Karpas-422 (cell line): ENCODE measurements at places on chromosomes 3 and 15.
A peak's percentile ranks its signal among the peaks of the same experiment; 100 is the strongest.

- no peak for DNase-seq
These were observed 46.8 kb downstream of the CHDH start for GRCh38 chr3:53799338-53799865.

GRCh38 chr3:120284747-120285507 is at the start of gene GPR156:
Gene GPR156, minus strand, starts transcription at chr3:120285222. Its CDS starts 41,124 bp downstream, at chr3:120244098.
- DNase-seq = no peak

DNA sequence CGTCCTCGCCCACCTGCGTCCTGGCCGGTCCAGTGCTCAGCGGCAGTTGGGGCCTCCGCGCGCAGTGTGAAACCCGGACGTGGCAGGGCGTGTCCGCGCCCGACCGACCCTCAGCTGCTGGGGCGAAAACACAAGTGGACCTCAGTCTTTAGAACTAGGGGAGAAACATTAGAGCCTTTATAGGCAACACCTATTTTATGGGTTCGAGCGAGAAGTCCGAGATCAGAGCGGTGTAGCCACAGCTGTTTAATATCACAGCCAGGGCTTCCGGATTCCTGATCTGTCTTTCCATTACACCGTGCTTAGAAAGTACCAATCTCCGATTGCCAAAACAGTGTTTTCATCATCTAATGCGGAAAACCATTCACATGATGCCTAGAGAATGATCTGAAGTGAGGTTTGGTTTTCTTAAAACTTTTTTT is 506 bp downstream of the RAD51 start:
- peak; percentile 73 for DNase-seq

DNA sequence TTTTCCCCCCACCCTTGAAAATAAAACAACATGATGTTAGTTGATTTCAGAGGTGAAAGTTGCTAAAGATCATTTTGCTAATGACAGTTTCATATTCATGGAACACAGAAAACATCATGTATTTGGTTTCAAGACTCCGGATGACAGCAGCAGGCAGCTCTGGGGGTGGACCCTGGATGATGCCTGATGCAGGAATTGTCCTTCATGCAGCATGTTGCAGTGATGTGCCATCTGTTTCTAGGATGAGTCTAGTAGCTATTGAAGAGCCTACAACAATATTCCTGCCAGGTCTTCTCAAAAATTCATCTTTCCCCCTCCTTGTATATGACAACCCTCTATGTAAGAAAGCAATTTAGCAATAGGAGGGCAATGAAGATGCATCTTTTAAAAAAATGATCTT is 108.3 kb downstream of the SV2B start:
- no peak for DNase-seq

GRCh38 chr15:63849906-63850305 is 16.2 kb upstream of the HERC1 start:
- DNase-seq = no peak

GRCh38 chr3:151276687-151277042 is 1.7 kb downstream of the P2RY14 start:
- no peak for DNase-seq

GRCh38 chr15:71632576-71633195 is 177.7 kb upstream of the NR2E3 start:
- no peak for DNase-seq

GRCh38 chr3:13543253-13543652 is 5.7 kb upstream of the FBLN2 start:
- DNase-seq = no peak

DNA sequence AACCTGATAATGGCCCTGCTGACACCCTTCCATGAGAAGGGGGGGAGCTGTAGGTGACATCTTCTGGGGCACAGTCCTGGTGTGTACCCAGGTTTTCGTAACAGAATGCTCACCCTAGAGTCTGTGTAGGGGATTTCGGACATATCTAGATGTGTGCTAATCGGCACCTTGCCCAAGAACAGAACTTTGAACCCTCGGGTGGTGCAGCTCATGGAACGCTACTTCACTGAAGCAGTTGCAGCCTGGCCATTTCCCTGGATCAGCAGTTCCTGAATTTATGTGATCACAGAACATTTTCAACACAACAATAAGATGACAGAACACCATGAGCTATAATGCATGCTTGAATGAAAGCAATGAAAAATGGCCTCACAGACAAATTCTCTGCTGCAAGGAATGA is 57.5 kb upstream of the MUC13 start:
- no peak for DNase-seq

DNA sequence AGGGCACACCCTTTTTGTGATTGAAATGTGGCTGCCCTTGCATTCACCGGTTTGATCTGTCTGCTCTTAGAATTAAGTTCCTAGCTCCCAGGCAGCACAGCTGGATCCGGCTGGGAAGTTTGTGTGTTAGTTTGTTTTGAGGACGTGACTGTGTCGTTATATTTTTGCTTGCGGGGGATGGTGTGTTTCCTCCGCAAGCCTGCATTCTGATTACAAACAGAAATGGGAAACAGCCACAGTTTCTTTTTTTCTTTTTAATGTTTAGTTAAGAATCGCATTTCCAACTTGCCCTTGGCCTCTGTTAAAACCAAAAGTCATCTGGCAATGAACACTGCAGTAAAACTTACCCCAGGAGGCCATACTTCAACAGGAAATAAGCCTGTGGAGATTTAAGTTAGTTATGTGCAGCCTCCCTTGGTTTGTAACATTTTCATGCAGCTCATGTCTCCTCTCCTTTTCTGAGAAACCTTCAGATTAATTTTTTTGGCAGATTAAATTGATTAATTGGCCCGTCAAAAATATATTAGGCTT is 888 bp downstream of the TMOD3 start:
- peak; percentile 43 for DNase-seq

GRCh38 chr15:78915341-78916087 is 29.3 kb downstream of the CTSH start:
- DNase-seq = no peak

GRCh38 chr3:19815805-19816204 is 118.2 kb downstream of the EFHB start:
- no peak for DNase-seq

DNA sequence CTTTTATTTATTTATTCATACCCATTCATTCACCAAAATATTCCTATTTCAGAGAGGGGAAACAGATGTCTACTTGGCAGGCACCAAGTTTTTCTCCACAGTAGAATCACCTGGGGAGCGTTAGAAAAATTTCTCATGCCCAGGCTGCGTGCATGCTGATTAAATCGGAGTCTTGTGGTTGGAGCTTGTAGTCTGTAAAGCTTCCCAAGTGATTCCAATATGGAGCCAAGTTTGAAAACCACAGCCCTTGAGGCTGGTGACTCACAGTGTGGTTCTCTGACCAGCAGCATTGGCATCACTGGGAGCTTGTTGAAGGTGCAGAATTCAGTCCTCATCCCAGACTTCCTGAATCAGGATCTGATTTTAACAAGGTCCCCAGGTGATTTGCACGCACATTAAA is 49.7 kb downstream of the PDHB start:
- no peak for DNase-seq

DNA sequence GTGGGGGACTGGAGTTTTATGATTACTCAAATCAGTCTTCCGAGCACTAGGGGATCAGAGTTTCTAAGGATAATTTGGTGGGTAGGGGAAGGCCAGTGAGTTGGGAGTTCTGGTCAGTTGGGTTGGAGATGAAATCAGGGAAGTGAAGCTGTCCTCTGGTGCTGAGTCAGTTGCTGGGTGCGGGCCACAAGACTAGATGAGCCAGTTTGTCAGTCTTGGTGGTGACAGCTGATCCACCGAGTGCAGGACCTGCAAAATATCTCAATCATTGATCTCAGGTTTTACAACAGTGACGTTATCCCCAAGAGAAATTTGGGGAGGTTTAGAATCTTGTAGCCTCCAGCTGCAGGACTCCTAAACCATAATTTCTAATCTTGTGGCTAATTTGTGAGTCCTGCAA is 249.4 kb downstream of the FAM43A start:
- DNase-seq = no peak

DNA sequence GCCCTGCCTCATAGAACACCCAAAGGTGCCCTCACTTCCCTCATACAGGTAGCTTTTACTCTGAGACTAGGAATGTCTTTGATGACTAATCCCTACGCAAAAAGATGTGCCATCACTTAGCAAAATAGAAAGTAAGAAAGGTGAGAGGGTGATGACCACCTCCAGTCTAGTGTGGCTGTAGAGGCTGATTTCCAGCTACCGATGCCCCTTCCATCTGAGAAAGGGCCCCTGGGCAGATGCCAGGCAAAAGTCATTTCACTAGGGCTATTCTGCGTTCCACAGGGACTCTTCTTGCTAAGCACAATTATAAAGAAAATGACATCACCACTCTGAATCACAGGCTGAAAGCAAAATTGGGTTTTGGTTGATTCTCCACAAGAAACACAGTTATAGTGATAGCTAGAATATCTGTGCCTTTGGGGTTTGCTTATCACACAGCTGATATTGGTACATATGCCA is 77.4 kb downstream of the RBPMS2 start:
- no peak for DNase-seq

DNA sequence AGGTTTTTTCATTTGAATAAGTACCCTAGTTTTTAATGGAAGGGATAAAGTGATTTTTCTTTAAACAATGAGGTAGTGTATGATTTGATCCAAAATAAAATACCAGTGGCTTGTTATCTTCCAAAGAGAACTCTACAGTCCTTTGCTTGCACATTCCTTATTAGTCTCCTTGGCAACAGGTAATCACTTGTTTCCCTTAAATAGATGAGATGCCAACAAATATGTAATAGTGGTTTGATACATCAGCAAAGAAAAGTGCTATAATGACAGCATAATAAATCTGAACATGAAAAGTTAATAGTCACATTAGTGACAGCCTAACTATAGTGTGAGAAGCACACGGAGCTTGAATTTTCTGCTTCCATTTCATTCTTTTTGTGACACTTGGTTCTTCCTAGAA is 360.2 kb downstream of the ZNF385D start:
- DNase-seq = no peak

GRCh38 chr15:92521624-92522008 is 127.9 kb downstream of the ST8SIA2 start:
- peak; percentile 79 for DNase-seq

GRCh38 chr3:150110097-150110496 is 139.4 kb upstream of the PFN2 start:
- DNase-seq = no peak

- DNase-seq = no peak
These were observed 23.8 kb downstream of the ARHGEF26 start for GRCh38 chr3:154144825-154145465.

DNA sequence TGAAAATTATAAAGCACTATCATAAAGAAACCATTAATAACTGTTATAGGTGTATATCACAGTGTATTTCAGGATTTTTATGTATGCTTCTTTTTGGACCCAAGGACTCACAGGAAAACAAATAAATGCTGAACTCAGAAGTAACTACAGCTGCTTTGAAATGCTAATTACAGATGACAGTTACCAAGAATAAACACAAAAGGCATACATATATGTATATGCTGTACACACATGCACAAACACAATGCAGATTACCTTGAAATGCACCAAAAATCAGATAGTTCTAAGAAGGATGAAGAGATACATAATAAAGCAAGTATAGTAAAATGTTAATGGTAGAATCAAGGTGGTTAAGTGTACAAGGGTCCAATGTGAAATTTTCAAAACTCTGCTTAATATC is 52.2 kb downstream of the ZNF280D start:
- no peak for DNase-seq

DNA sequence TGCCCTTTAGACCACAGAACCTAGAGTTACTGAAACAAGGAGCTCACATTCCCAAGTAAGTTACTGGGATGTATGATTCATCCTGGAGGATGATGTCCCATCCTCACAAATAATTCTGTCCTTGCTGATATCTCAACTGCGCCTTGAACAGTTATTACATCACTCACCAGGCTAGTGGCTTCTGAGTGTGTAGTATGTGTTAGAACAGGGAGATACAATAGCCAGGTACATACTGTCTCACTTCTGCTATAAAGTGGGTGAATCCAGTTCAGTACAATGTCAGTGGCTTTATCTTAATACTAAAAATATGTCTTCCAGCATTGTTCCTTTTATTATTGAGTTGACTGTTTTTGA is 483.2 kb upstream of the FRG2C start:
- DNase-seq = no peak

DNA sequence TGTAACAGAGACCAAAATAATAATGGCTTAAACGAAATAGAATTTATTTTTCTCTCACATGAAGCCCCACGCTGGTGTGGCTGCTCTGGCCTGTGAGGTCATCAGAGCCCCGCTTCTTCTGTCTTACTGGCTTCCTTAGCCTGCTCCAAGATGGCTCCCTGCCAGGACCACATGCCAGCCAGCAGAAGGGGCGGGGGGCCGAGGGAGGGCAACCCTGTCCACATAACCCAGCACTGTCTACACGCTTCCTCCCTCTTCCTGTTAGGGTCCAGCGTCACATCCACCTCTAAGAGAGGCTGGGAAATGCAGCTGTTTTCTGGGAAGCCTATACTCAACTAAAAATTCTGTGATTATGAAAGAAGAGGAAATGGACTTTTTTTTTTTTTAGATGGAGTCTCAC is 107.9 kb upstream of the DLG1 start:
- no peak for DNase-seq

GRCh38 chr15:72836676-72837330 is 53.2 kb upstream of the ADPGK start:
- DNase-seq = no peak

- no peak for DNase-seq
These were observed 19.4 kb upstream of the IL20RB start for GRCh38 chr3:136938334-136938733.

- DNase-seq = no peak
These were observed 121.2 kb upstream of the GAP43 start for GRCh38 chr3:115502128-115502527.

DNA sequence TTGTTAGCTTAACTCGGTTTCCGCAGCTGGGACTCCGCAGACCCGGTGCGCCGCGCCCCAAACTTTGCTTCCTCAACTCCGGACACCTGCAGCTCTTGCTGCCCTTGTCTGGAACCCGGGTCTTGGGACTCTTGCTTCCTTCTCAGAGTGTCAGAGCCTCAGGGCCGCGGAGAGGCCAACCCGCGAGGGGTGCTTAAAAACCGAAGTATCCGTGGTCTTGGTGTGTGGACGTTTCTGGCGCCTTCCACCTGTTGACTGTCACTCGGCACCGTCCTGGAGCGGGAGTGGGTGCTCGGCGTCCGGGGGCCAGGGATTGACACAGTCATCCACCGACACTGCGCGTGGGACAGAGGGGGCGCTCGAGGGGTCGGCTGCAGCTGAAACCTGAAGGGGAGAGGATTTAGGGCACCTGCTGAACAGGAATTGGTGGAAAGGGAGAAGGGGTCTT is 386 bp downstream of the SQOR start:
- DNase-seq = no peak

- no peak for DNase-seq
These were observed 138.8 kb upstream of the PEX5L start for GRCh38 chr3:180175572-180175971.
